Ovary (tissue), 10 donors: ENCODE measurements at places on chromosomes 1 and 21.

GRCh38 chr1:198575292-198575691 lies 34.8 kb upstream of the ATP6V1G3 start:
- DNase-seq, result no peak

- no peak for DNase-seq
Observed at GRCh38 chr1:181392613-181393220, 90.6 kb upstream of the CACNA1E start.

DNA sequence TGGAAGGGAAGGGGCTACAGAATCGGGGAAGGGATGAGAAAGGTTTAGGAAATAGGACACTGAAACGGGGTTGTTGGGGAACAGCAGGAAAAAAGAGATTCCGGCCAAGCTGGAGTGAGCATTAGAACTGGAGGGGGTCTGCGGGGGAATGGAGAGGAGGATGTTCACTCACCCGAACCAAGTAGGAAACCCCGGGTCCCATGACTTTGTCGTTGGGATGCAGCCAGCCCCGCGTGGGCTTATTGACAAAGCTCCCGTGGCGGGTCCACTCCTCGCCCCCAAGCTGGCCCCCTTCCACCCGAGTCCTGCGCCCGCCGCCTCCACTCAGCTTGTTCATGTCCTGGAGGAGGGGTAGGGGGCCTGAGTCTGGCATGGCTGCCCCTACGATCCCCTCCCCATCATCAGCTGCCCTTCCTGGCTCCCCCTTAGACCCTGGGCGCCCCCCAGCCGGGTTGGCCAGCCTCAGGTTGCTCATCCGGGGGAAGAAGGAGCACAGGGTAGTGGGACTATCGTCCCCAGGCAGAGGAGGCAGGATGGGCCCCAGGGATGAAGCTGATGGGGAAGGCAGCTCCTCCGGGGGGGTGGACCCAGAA lies 591 bp downstream of the SHC1 start:
- peak; percentile 82 for DNase-seq

DNA sequence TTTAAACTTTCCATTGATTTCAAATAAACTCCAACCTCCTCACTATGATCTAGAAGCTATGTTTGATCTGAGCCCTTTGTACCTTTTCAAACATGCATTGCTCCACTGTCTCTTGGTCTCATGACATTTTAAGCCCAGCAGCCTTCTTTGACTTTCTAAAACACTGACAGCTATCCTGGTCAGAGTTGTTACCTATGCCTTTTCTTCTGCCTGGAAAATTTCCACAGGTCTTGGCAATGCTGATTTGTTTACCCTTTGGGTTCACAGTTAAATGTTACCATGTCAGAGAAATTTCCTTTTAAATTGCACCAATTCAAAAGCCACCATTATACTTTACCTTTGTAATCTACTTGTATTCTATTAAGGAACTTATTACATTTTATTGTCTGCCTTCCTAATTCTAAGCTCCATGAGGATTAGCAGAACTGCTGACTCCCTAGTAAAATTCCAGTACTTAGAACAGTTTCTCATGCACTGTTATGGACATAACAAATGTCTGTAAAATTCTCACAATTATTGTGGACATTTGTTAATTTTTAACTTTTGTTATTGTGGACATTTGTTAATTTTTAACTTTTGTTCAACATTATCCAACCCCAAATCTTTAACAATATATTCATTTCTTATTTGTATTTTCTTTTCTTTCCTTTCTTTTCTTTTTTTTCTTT lies 1064.4 kb downstream of the NCAM2 start:
- DNase-seq, result no peak

DNA sequence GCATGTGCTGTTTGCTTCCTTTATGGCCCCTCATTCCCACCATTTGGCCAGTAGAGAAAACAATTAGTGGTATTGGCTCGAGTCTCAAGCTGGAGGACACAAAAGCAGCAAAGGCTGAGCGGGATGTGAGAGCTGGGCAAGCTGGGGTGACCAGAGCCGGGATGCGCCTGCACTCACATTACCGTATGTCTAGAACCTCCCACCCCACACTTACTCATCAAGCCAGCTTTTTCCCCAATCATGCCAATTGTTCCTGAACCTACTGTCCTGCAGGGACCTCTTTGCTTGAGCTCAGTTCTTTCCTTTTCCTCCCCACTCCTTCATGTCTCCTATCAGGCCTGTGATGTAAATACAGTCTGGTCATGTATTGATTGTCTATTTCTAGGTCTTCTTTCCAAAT lies 45.9 kb downstream of the KIRREL1 start:
- no peak for DNase-seq

GRCh38 chr1:42736152-42736551 lies 3.9 kb downstream of the CLDN19 start:
- DNase-seq, result no peak

GRCh38 chr1:154765970-154766369 lies 104.1 kb downstream of the KCNN3 start:
- no peak for DNase-seq

DNA sequence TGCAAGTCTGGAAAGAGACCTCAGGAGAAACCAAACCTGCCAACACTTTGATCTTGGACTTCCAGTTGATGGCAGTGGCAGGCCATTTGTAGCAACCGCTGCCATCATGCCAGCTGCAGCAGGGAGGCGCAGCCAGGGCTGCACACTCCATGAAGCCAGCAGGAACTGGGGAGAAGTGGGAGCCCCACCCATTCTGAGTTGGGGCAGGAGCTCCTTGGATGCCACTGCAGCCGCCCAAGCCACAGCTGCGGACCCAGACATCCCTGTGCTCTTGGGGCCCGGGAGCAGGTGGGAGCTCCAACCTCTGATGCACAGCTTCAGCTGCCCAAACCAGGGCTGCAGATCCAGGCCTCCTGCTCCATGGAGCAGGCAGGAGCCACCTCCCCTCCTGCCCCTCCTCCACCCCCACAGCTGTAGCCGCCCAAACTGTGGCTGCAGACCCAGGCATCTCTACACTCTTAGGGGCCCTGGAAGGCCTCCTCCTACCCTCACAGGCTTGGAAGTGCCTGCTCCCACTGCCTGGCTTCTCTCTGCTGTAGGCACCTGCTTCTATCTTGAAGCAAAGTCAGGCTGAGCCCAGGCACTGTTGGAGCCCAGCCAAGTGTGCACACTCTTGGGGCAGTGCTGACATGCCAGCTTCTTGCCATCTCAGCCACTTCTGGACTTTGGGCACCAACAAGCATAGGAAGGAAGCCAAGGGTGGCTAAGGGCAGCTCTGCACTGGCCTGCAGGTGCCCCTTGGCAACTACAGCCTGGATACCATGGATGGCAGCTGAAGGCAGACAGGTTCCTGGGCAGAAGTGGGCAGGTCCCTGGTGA lies 20.0 kb upstream of the DISP1 start:
- no peak for DNase-seq

DNA sequence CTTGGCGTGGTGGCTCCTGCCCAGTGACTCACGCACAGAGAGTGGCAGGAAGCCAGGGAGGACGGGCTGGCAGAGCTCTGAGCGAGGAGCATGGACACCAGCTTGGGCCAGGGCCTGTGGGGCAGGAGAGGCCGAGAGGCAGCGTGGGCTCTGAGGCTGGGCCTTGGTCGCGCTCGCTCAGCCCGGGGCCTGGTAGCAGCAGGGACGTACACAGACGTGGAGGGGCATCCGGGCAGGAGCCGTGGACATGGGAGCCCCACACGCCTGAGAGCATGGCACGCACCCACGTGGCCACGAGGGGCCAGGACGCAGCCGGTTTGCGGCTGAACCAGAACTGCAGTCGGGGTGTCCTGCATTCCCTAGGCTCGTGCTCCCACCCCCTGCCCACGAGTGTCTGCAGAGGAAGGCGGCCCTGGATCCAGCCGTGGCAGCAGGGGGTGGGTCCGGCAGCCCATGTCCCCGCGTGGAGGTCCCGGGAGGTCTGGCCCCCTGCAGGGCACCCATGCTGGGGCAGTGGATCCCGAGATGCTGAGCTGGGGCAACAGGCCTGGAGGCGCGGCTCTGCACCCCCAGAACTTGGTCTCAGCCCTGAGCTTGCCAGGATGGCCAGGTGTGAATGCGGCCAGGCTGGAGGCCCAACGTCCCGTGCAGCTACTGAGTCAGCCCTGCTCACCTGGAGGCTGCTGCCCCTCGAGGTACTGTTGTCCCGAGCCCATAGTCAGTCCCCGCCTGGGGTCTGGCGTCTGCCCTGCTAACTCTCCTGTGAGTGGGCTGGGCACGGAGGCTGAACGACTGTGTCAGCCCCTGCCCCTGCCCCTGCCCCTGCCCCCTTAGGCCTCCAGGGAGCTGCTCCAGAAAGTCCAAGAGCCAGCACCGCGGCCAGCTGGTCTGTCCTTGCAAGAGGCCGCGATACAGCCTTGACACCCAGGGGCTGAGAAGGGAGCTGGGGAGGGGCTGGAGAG lies 61.6 kb downstream of the SLX9 start:
- peak; percentile 16 for DNase-seq

DNA sequence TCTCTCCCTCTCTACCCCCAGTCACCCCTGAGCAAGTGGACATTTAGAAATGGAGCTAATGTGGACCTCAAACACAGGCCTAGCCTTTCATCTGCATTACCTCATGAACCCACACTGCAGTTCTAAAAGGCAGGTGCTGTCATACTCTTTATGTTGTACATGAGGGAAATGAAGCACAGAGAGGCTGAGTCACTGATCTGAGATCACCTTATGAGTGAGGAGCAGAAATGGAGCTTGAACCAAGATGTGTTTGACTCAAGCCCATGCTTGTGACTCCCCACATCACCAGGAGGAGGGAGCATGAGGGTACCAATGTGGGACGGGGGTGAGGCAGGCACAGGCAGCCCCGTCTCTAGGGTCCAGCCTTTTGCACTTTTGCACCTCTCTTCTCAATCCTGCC lies 702.8 kb downstream of the PTPRU start:
- DNase-seq, result no peak

DNA sequence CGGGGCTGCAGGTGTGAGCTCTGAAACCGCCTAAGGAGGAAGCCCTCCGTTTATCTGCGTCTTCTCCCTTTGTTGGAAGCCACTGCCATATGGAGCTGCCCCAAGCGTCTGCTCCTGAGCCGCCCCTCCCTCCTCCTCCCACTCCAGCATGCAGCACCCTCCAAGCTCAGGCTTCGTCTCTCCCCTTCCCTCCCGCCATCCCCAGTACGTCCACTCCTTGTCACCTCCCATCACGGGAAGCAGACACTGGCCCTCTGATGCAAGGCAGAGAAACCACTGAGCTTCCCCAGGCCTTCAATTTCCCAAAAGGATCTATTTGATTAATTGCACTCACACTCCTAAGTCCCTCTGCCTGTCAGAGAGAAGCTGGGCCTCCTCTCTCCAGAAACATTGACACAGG lies 52.5 kb downstream of the NFASC start:
- no peak for DNase-seq

- no peak for DNase-seq
Observed at GRCh38 chr21:34807146-34807880, 138.5 kb downstream of the CLIC6 start.
